HuH-7 (cell line): ENCODE measurements at places on chromosomes 16 and 17.

- DNase-seq: no peak
Measured at GRCh38 chr16:57299009-57299718, 14.7 kb upstream of the PLLP start.

- DNase-seq: no peak
Measured at GRCh38 chr17:35775039-35775438, 14.4 kb downstream of the C17orf50 start.

DNA sequence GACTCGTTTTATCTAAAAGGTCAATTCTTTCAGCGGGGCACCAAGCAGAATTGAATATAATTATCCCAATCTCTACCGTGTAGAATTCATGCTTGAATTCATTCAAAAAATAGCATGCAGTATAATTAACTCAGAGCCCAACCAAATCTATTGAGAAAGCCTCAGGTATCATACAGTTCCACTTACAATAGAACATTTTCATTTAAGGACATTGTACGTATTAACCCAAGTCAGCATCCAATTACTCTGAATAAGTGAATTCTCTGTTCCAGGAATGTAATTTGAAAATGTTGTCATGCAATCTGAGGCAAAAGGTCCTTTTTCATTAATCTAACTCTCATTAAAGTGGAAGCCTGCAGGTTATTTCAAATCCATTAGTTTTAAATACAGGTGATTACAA lies 78.5 kb downstream of the SALL1 start:
- no peak for DNase-seq

GRCh38 chr17:18320301-18320700 lies 5.2 kb downstream of the SMCR8 start:
- no peak for DNase-seq

GRCh38 chr17:17079336-17079735 lies 37.1 kb downstream of the MPRIP start:
- no peak for DNase-seq

GRCh38 chr16:30944352-30944751 lies 4.5 kb upstream of the ORAI3 start:
- no peak for DNase-seq
